ENCODE measurements at places on chromosomes 7 and 10.

GRCh38 chr7:42128703-42129102 is 108.3 kb downstream of the GLI3 start:
- no peak for DNase-seq

- no peak for DNase-seq
Measured at GRCh38 chr7:145219461-145219860, 383.6 kb upstream of the TPK1 start.

GRCh38 chr7:13603661-13604060 is 385.8 kb downstream of the ETV1 start:
- no peak for DNase-seq

GRCh38 chr7:154858836-154859537 is 143.9 kb downstream of the PAXIP1 start:
- no peak for DNase-seq

DNA sequence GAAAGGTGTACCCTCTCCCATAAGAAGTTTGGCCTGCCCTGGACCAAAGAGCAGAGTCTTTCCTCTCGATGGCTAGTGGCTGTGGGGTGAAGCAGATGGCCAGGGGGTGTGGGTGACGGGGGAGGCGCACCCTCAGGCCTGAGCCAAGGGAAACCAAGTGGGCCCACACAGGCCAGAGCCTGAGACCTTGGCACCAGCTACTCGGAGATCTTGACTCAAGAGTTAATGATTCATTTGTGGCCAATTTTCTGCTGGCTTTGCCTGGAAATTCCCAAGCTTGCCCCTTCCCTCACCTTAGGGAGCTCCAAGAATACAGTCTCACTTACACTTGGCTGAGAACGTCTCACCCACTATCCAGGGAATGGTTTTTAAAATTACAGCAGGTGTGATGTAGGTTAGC is 42.7 kb downstream of the ZMIZ1 start:
- DNase-seq, result no peak

DNA sequence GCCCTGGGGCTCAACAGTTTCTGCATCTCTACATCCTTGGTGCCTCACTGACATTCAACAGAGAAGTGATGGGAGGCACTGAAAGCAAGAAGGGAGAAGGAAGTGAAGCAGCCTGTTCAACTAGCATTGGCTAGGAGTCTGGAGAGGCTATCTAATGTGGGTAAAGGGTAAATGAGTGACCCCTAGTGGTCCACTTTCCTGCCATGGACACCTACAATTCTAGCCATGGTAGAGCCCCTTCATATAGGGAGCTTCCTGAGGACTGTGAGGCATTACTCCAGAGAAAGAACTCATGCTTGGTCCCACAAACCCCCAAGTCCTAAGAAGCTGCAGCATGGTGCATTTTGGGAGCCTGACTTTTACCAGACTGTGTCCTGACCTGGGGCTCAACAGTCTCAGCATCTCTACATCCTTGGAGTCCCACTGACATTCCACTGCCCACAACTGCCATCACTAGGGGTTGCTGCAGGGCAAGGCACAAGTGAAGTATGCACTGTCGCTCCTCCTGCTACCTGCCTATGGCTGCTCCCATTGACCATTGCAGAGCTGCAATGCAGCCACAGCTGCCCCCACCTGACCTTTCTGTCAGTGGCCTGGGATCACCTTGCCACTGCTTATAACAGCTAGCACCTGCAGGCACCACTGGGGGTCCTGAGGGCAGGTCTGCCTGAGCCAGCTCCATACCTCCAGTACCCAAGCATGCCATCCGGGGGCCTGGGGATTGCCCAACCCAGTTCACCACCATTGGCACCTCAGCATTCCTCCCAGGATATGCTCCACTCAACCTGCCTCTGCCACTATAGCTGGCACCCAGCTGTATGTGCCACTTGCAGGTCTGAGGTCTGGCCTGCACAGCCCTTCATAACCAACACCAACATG is 44.1 kb upstream of the CDK6 start:
- no peak for DNase-seq

DNA sequence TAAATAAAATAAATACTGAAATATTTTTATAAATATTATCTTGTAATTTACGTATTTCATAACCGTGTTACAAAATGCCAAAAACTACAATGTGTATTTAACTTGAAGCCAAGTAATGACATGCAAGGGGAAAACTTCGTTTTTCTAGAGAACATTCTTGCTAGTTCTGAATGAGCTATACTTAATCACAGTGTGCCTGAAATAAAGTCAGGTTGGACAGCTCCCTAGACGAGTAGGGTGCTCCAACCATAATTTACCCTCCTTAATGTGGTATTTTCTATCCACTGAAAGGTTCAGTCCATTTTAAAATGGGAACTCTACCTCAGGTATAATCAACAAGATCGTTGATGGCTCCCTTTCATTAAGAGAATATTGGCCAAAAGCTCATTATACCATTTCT is 194.5 kb upstream of the AHR start:
- DNase-seq, result no peak

DNA sequence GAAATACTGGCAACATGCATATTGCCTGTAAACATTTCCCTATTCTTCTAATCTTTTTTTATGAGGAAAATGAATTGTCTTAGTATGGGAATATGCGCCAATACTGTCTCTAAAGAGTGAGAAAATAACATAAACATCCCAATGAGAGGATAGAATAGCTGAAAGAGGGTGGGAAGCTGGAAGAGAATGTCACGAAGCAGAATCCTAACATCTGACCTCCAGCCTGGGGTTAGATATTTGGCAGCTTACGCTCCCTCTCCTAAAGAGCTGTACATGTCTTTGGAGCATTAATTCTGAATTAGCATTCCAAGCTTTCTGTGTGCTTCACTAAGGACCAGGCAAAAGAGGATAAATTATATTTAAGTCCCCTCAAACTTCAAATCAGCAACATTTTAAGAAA is 31.6 kb upstream of the SLC16A12 start:
- DNase-seq, result no peak

- DNase-seq, result no peak
Measured at GRCh38 chr7:22629056-22629455, 97.9 kb upstream of the IL6 start.

- no peak for DNase-seq
Measured at GRCh38 chr10:82660986-82661385, 786.0 kb downstream of the NRG3 start.

GRCh38 chr10:48377751-48378530 is 71.5 kb downstream of the MAPK8 start:
- no peak for DNase-seq

- no peak for DNase-seq
Measured at GRCh38 chr10:121216721-121217181, 365.6 kb downstream of the WDR11 start.

DNA sequence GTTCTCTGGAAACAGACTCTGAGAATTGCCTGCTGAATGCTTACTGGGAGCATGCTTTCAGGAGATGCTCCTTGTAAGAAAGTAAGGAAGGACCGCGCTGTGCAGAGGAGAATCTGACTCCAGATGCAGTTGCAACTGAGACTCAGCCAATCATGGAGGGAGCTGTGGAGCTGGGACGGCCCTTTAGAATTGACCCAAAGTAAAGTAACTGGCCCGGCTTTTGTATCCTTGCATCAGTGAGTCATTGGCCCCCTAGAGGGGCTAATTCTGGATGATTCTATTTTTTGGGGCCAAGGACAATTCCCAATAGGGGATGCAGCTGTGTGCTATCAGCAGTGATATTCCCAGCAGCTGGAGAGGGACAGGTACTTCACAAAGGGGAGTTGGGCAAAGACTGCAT is 170.4 kb downstream of the PTEN start:
- no peak for DNase-seq

Data from bone marrow (tissue), 2 donors.